ENCODE measurements at places on chromosomes 16 and 17.

- H3K4me1 ChIP-seq, result no peaks in the 10 kb centered on the region
- H3K36me3 ChIP-seq, result no peaks in the 10 kb centered on the region
- DNase-seq, result no peak
Observed at GRCh38 chr17:48175692-48176470, 68.3 kb downstream of the SNX11 start.

GRCh38 chr16:78437352-78437968, 338.0 kb downstream of the WWOX start:
- H3K36me3 ChIP-seq, result no peaks in the 10 kb centered on the region
- H3K4me3 ChIP-seq, result no peak overlapping the region
- no peaks in the 10 kb centered on the region for H3K4me1 ChIP-seq
- no peaks in the 10 kb centered on the region for H3K27me3 ChIP-seq
- H3K27ac ChIP-seq, result no peak overlapping the region
- peak; percentile 37 for DNase-seq

DNA sequence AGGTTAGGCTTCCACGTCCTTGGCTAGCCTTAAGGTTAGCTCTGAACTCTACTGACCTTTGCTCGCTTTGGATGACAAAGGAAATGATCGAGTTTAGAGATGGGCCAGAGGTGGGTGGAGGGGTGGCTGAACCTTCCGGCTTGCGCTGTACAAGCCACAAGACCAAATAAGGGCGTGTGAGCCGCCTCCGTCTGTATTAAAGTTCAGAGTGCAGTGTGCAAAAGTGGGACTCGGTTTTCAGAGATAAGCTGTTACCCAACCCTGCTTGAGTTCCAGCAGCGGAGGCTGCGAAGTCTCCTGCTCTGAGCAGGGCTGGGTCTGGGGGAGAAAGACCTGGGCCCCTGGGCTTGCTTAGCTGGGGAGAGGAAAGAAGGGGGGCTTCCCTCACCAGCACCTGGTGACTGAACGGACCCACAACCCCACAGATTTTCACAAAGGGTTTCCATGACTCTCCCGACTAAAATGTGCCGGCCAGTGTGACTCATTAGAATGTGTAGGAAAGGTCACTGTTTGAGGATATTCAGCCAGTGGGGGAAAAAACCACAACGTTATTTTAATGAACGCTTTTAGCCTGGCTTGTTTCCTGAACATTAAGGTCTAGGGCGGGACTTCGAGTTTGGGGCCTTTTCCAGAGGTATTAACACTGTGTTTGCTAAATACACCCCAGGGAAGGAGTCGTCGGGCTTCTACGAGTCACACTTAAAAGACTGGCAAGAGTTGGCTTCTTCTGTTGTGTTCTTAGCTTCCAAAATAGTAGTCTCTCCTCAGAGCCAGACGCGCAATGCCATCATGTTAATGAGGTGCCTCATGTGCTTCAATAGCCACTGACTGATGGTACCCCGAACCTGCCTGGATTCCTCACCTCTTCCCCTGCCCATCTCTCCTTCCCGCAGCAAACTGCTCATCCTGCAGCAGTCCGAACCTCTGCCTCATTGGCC, 67.0 kb downstream of the CENPV start:
- H3K4me3 ChIP-seq, result no peak overlapping the region
- H3K36me3 ChIP-seq, result no peaks in the 10 kb centered on the region
- peak overlapping the region; percentile 97 for H3K27ac ChIP-seq
- H3K4me1 ChIP-seq, result peaks cover 30% of the 10 kb centered on the region

DNA sequence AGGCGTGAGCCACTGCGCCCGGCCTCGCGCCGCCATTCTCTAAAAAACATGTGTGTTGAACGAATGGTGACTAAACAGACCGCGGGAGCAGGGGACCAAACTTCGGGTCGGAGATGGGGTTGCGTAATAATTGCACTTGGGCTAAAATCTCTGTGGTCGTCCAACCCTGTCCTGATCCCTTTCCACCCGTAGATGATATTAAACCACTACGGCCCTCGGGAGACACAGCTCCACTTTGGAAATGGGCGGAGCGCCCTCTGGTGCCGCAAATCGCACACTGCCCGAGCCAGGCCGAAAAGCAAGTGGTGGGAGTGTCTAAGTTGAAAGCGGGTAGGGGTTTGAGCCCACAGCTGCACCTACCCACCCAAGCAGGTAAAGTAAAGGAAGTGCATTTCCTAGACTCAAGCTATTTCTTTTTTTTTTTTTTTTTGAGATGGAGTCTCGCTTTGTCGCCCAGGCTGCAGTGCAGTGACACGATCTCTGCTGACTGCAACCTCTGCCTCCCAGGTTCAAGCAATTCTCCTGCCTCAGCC, 17.0 kb downstream of the CAVIN1 start:
- H3K27ac ChIP-seq, result peak overlapping the region; percentile 72
- H3K36me3 ChIP-seq, result peaks cover 22% of the 10 kb centered on the region
- H3K4me3 ChIP-seq, result no peak overlapping the region
- peaks cover 47% of the 10 kb centered on the region for H3K4me1 ChIP-seq

DNA sequence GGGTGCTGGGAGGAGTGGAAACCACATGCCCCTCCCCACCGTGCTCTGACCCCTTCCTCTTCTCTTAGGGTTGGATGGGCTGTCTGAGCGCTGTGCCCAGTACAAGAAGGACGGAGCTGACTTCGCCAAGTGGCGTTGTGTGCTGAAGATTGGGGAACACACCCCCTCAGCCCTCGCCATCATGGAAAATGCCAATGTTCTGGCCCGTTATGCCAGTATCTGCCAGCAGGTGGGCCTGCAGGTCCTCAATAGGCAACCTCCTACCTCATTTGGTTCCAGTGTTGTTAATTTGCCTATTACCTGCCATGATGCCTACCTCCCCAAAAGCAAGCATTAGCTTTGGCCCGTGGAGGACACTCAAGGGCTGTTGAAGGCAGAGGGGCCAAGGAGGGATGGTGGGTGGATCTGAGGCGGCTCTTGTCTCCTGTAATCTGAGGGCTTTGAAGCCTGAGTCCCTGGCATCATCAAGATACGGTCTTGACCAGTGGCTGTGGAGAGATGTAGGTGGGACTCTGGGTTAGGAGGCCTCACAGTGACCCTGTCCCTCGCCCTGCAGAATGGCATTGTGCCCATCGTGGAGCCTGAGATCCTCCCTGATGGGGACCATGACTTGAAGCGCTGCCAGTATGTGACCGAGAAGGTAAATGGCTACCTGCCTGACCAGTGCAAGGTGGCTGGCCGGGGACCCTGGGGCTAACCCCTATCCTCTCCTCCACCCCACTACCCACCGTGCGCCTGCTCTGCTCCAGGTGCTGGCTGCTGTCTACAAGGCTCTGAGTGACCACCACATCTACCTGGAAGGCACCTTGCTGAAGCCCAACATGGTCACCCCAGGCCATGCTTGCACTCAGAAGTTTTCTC, 3.4 kb downstream of the ALDOA start:
- DNase-seq, result peak; percentile 54
- peaks cover 39% of the 10 kb centered on the region for H3K4me1 ChIP-seq
- H3K27ac ChIP-seq, result peak overlapping the region; percentile 75
- H3K27me3 ChIP-seq, result no peaks in the 10 kb centered on the region
- H3K4me3 ChIP-seq, result no peak overlapping the region

GRCh38 chr17:12691173-12691572, 25.5 kb downstream of the MYOCD start:
- no peak for DNase-seq
- H3K4me1 ChIP-seq, result no peaks in the 10 kb centered on the region
- H3K27ac ChIP-seq, result no peak overlapping the region
- no peak overlapping the region for H3K4me3 ChIP-seq

- no peaks in the 10 kb centered on the region for H3K36me3 ChIP-seq
- H3K27ac ChIP-seq, result no peak overlapping the region
- H3K27me3 ChIP-seq, result peaks cover 14% of the 10 kb centered on the region
- H3K4me3 ChIP-seq, result no peak overlapping the region
Observed at GRCh38 chr17:34408439-34408838, 45.4 kb upstream of the CCL1 start.

- no peak for DNase-seq
- H3K27me3 ChIP-seq, result no peaks in the 10 kb centered on the region
- no peaks in the 10 kb centered on the region for H3K4me1 ChIP-seq
- H3K27ac ChIP-seq, result no peak overlapping the region
Observed at GRCh38 chr17:5373112-5373511, 46.4 kb downstream of the NUP88 start.

DNA sequence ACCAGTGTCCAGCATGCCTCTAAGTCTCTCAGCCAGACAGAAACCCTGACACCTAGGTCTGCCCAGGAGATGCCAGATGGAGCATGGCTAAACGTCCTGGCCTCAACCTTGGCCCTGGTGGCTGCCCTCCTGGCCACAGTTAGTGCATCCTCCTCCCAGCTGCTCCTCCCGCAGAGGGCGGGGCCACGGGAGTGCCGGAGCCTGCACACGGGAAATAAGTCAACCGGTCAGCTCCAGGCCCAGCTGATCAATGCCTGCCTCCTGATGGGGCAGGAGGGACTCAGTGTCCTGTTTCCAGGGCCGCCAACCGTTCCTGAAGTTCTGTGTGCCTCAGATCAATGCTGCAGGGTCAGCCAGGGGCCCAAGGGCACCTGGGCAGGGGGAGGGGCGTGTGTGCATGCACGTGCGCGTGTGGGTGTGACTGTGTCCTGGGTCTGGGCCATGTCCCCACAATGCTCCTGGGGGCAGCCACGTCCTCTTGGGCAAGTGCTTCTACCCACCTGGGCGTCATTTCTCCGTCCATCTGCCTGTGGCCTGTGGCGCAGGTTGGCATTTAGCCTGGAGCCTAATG, 4.6 kb upstream of the KCNJ12 start:
- H3K27ac ChIP-seq, result no peak overlapping the region
- no peak for DNase-seq
- no peak overlapping the region for H3K4me3 ChIP-seq
- no peaks in the 10 kb centered on the region for H3K4me1 ChIP-seq
- H3K36me3 ChIP-seq, result no peaks in the 10 kb centered on the region
- peaks cover 5% of the 10 kb centered on the region for H3K27me3 ChIP-seq

GRCh38 chr16:78407191-78407590, 307.7 kb downstream of the WWOX start:
- no peak overlapping the region for H3K4me3 ChIP-seq
- DNase-seq, result no peak
- H3K4me1 ChIP-seq, result no peaks in the 10 kb centered on the region
- no peaks in the 10 kb centered on the region for H3K36me3 ChIP-seq

DNA sequence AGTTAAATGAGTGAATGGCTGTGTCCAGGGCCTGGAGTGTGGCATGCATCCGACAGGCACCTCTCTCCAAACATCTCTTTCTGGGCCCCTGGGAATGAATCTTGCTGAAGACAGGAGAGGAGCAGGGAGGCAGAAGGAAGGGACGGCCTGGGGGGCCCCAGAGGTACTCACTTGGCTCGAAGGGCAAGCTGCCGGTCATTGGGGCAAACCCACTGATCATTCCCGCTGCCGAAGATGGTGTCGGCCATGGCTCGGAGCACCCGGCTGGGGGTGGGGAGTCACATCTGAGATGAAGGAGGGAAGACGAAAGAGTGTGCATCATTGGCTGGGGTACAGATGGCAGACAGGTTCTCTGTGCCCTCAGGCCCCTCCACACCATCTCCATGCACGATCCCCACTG, 25.3 kb downstream of the RPH3AL start:
- H3K27me3 ChIP-seq, result no peaks in the 10 kb centered on the region
- no peak for DNase-seq
- no peaks in the 10 kb centered on the region for H3K36me3 ChIP-seq
- H3K4me3 ChIP-seq, result no peak overlapping the region

GRCh38 chr17:40230670-40231069, 11.6 kb downstream of the WIPF2 start:
- no peak overlapping the region for H3K27ac ChIP-seq
- H3K4me3 ChIP-seq, result no peak overlapping the region
- no peaks in the 10 kb centered on the region for H3K27me3 ChIP-seq
- DNase-seq, result no peak
- peaks cover 24% of the 10 kb centered on the region for H3K36me3 ChIP-seq
- peaks cover 8% of the 10 kb centered on the region for H3K4me1 ChIP-seq

Data from adrenal gland (tissue), 19 donors.